GM12864 (cell line): ENCODE measurements at places on chromosomes 7 and 10.

DNA sequence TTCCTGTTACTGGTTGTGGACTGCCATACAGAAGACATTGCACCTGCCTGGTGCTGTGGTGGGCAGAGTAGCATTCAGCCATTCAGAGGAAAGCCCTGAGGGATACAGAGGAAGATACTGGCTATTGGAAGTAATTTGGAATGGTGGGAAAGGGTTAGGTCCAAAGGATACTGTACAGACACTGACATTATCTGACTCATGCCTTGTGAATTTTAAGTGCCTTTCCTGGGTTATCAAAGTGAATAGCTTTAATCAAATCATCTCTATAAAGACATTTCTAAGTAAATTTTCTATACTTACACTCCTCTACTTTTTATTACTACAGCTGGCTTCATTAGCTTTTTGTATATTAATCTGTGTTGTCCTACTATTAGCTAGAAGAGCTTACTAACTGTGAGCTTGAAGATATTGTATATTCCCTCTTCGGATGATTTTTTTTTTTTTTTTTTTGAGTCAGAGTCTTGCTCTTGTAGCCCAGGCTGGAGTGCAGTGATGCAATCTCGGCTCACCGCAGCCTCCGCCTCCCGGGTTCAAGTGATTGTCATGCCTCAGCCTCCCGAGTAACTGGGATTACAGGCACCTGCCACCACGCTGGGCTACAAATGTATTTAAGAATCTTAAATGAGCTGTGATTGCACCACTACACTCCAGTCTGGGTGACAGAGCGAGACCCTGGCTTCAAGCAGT is 186.5 kb downstream of the ADK start:
- no peak for DNase-seq

DNA sequence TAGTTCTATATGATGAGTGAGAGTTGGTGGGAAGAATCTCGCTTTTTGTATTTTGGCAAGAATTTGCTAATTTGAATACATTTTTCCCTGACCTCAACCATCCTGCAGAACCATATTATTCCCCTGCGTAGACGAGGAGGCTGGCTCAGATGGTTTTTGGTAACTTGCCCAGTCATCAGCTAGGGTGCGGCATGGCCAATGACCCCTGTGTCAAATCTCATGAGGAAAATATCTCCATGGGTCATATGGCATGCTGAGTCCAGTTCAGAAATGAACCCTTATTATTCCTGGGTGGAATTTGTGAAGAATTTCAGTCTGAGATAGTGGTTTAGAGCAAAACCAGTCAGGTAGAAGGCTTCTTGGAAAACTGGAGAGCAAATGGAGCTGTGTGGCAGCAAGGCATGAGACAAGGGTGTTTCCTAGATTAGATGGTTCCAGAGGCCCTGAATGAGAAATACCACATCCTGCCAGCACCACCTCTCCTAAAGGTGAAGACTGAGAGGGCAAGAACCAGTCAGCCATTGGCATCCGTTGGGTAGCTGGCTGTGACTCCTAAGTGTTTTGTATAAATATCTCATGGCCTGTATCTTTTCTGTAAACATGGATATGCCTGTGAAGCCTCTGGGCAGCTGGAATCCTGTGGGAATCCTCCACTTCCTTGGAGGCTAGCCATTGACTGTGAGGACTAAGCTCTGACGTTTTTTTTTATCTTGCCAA is 5.8 kb upstream of the UPP1 start:
- no peak for DNase-seq

DNA sequence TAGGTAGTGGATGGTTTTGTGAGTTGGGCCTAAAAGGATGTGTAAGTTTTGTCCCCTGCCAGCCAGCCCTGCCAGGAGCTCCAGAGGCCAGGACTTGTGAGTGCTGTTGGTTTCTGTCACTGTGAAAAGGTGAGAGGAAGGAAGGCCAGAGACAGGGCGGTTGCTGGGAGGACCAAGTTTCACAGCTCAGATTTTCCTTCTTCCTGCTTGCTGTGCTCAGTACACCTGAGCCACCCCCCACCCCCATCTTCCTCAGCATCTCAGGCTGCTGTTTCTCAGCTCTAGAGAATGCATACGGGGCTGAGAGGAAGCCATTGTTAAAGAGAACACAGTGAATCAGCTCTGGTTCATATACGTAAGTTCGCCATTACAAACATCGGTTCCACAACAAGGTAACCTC is 139.9 kb downstream of the BUB3 start:
- DNase-seq, result no peak

GRCh38 chr10:44874166-44874565 is 37.0 kb upstream of the TMEM72 start:
- DNase-seq, result no peak

- DNase-seq, result no peak
These were observed 96.3 kb downstream of the RAB11FIP2 start for GRCh38 chr10:117950408-117950807.

DNA sequence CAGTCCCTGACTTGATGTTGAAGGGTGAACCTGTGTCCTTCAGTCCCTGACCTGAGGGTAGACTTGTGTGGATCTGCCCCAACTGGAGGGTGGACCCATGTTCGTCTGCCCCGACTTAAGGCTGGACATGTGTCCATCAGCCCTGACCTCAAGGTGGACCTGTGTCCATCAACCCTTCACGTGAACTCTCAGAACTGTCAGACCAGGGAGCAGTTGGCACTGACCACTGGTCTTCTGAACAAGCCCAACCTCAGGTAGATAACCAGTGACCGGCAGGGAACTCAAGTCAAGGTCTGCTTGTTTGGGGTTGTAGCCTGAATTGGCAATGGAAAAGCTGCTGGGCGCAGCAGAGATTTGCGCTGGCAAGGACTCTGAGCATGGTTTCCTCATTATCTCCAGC is 96.5 kb downstream of the ADCY1 start:
- DNase-seq, result no peak

DNA sequence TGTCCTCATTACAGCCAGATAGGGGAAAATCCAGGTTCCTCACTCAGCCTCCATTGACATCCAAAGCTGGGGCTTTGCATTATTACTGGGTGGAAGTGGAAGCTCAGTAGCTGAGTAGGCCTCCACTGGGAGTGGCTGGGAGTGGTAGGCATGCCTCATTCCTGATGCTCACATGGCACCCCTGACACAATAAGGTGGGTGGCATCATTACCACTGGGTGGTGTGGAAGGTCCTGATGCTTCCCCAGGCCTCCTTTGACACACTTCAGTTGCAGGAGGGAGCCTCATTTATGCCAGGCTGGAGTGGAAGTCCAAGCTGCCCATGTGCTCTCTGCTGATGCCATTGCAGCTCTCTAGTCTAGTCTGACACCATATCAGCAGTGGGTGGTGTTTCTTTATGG is 48.2 kb upstream of the GPR141 start:
- no peak for DNase-seq

DNA sequence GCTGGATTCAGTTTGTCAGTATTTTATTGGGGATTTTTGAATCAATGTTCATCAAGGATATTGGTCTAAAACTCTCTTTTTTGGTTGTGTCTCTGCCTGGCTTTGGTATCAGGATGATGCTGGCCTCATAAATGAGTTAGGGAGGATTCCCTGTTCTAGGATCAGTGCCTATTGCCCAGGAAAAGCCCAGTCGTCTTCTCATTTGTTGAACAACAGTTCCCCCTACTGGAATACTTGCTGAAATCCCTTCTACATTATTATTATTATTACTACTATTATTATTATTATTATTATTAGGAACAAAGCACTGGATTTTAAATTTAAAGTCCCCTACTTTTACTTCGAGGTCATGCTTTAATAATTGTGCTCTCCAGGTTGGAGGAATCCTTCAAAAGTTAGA is 528.9 kb downstream of the MAGI2 start:
- no peak for DNase-seq

GRCh38 chr7:1942941-1943289 is 272.8 kb downstream of the ELFN1 start:
- no peak for DNase-seq

DNA sequence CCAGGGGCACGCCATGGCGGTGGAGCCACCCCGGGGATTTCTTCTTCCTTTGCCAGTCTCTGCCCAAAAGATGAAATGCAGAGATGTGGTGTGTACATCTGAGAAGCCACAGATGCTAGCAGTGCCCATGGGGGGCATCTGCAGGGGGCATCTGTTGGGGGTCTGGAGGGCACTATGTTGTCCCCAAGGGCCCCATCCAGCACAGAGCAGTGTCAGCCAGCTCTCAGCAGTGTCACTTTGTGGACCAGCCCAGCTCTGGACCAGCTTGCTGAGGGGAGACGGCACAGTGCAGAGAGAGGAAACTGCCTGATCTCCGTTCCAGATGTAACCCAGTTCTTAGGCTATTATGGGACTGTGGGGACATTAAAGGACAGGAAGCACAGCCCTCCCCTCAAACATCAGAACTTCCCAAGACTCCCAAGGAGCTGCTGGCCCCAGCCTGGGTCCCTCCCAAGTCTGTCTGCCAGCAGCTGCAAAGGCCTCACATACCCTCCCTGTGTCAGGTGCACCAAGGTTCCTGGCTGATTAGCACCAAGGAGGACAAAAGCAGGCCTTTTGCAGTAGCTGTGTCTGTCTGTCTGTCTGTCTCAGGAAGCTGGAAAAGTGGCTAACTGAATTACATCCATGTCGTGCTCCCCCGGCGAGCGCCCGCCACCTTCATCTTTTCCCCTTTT is 536.5 kb downstream of the PTPRN2 start:
- no peak for DNase-seq

- DNase-seq, result no peak
These were observed 57.1 kb upstream of the RHOBTB1 start for GRCh38 chr10:61000769-61001730.
